Activated naive CD8-positive, alpha-beta T cell treated with anti-CD3 and anti-CD28 coated beads, Interleukin-2, amount 10 ng/mL, durations not matched to agents 7 days and 5 days (primary cell): ENCODE measurements at places on chromosomes 2 and 18. TPM values are rescaled to one million over a fixed set of nuclear protein-coding genes. Genes with fewer than 3 reads are reported as not detected.
A peak's percentile ranks its signal among the peaks of the same experiment; 100 is the strongest.

GRCh38 chr2:160901613-160902012 is 258.6 kb upstream of the TANK start:
- H3K4me3 ChIP-seq = no peak overlapping the region
- peaks cover 6% of the 10 kb centered on the region for H3K27me3 ChIP-seq
- no peak for DNase-seq
- H3K4me1 ChIP-seq = no peaks in the 10 kb centered on the region

- DNase-seq = peak; percentile 74
- H3K36me3 ChIP-seq = no peaks in the 10 kb centered on the region
- H3K4me1 ChIP-seq = peaks cover 2% of the 10 kb centered on the region
- H3K4me3 ChIP-seq = peak within 1 kb of the TSS; percentile 10
- H3K27me3 ChIP-seq = peaks cover 46% of the 10 kb centered on the region
Measured at GRCh38 chr2:26692279-26692896, at the start of gene KCNK3. KCNK3 (plus strand) TSS chr2:26692722; CDS start chr2:26692876, 154 bp downstream.

- DNase-seq = no peak
- no peak overlapping the region for H3K4me3 ChIP-seq
- peaks cover 7% of the 10 kb centered on the region for H3K4me1 ChIP-seq
- H3K36me3 ChIP-seq = peaks cover 6% of the 10 kb centered on the region
- peaks cover 14% of the 10 kb centered on the region for H3K27me3 ChIP-seq
Measured at GRCh38 chr2:27304488-27305240, 3.6 kb downstream of the UCN start.

DNA sequence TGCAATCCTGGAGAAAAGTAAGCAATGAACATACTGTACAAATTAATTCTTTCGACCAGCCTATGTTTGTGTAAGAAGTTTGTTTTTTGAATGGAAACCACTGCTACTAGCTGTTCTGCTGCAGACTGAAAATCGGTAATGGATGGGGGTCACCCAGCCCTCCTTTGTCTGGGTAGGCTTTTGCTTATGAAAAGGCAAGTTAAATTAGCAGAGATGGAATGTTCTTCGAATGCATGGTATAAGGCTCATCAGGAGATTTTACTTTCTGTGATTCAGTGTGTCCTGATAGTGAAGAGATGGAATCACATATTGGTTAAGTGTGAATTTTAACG is 53.8 kb downstream of the EEF1B2 start:
- H3K4me1 ChIP-seq = no peaks in the 10 kb centered on the region
- DNase-seq = no peak
- no peaks in the 10 kb centered on the region for H3K36me3 ChIP-seq

GRCh38 chr18:45169610-45170009 is 445.7 kb upstream of the SLC14A2 start:
- no peak overlapping the region for H3K27ac ChIP-seq
- no peak for DNase-seq
- H3K36me3 ChIP-seq = no peaks in the 10 kb centered on the region
- peaks cover 1% of the 10 kb centered on the region for H3K4me1 ChIP-seq
- H3K27me3 ChIP-seq = peaks cover 6% of the 10 kb centered on the region

GRCh38 chr2:68916226-68916625 is 36.5 kb downstream of the GKN2 start:
- H3K4me1 ChIP-seq = peaks cover 3% of the 10 kb centered on the region
- H3K4me3 ChIP-seq = no peak overlapping the region
- no peak overlapping the region for H3K27ac ChIP-seq
- H3K36me3 ChIP-seq = no peaks in the 10 kb centered on the region
- H3K27me3 ChIP-seq = no peaks in the 10 kb centered on the region

- DNase-seq = no peak
- H3K36me3 ChIP-seq = peaks cover 3% of the 10 kb centered on the region
- no peak overlapping the region for H3K4me3 ChIP-seq
- no peak overlapping the region for H3K27ac ChIP-seq
Measured at GRCh38 chr2:169091256-169091655, 21.9 kb downstream of the DHRS9 start.

GRCh38 chr2:1717113-1717512 is 27.2 kb downstream of the PXDN start:
- no peaks in the 10 kb centered on the region for H3K36me3 ChIP-seq
- H3K4me1 ChIP-seq = no peaks in the 10 kb centered on the region
- no peak overlapping the region for H3K4me3 ChIP-seq
- DNase-seq = no peak

DNA sequence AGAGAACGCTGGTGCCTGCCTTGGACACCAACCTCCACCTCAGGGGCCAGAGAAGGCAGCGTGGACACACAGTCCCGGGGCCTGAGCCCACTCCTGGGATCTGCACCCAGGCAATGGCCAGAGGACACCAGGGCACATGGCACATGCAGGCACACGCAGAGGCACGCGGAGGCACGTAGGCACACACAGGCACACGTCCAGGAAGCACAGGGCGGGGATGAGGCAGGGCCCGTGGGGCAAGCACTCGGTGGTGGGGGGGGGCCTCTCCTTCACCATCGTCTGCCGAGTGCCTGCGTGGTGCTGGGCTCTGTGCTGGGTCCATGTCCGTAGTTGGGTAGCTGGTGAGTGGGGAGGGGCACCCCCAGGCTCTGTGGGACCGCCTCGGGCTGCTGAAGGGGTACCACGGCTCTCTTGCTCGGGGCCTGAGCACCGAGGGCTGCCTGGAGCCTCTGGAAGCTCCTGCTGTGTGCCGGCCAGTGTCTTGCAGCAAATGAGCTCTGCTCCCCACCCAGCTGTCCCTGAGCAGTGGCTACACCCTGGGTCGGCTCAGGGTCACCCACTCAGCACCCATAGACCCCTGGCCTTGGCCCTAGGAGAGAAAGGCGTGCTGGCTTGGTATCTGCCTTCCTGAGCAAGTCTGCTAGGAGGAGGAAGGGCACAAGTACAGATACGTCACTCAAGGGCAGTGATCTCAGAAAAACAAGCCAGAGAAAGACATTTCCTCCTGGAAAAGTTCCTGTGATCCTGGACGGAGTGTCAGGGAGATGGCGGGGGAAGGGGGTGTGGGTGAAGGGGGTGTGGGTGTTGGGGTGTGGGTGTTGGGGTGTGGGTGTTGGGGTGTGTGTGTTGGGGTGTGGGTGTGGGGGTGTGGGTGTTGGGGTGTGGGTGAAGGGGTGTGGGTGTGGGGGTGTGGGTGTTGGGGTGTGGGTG is 26.4 kb downstream of the RTP5 start:
- DNase-seq = no peak
- no peaks in the 10 kb centered on the region for H3K27me3 ChIP-seq
- H3K27ac ChIP-seq = peak overlapping the region; percentile 60
- H3K4me3 ChIP-seq = no peak overlapping the region

- H3K4me1 ChIP-seq = peaks cover 17% of the 10 kb centered on the region
- no peak overlapping the region for H3K27ac ChIP-seq
- DNase-seq = no peak
- H3K4me3 ChIP-seq = no peak overlapping the region
Measured at GRCh38 chr18:48904091-48904490, 46.7 kb downstream of the SMAD7 start.

ANKRD30BL gene
- not detected for total RNA-seq

- H3K36me3 ChIP-seq = peaks cover 7% of the 10 kb centered on the region
- peaks cover 15% of the 10 kb centered on the region for H3K4me1 ChIP-seq
- no peak overlapping the region for H3K27ac ChIP-seq
- H3K4me3 ChIP-seq = no peak overlapping the region
- no peaks in the 10 kb centered on the region for H3K27me3 ChIP-seq
- DNase-seq = no peak
Measured at GRCh38 chr2:234411793-234412192, 85.1 kb downstream of the ARL4C start.

CHST10 gene
- 6.4 TPM for total RNA-seq

DNA sequence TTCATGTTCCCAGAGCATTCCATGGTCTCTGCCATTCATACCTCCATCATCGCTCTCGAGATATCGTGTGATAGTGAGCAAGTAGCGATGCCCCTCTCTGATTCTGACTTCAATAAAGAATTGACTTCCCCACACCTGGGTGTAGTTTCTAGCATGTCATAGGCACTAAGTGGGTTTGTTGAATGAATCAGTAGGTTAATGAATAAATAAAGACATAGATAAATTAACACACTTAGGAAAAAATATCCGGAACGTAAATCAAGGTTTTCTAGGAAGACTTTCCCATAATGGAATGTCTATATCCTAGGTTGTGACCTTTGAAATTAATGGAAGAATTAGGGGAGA is 159.1 kb downstream of the DOCK10 start:
- no peak for DNase-seq
- H3K4me3 ChIP-seq = no peak overlapping the region
- H3K36me3 ChIP-seq = peaks cover 74% of the 10 kb centered on the region

ACKR3 gene
- 4.5 TPM for total RNA-seq
